ENCODE measurements at places on chromosomes 13 and 19.

- DNase-seq: no peak
Observed at GRCh38 chr13:54356849-54357248, 1328.2 kb downstream of the OLFM4 start.

DNA sequence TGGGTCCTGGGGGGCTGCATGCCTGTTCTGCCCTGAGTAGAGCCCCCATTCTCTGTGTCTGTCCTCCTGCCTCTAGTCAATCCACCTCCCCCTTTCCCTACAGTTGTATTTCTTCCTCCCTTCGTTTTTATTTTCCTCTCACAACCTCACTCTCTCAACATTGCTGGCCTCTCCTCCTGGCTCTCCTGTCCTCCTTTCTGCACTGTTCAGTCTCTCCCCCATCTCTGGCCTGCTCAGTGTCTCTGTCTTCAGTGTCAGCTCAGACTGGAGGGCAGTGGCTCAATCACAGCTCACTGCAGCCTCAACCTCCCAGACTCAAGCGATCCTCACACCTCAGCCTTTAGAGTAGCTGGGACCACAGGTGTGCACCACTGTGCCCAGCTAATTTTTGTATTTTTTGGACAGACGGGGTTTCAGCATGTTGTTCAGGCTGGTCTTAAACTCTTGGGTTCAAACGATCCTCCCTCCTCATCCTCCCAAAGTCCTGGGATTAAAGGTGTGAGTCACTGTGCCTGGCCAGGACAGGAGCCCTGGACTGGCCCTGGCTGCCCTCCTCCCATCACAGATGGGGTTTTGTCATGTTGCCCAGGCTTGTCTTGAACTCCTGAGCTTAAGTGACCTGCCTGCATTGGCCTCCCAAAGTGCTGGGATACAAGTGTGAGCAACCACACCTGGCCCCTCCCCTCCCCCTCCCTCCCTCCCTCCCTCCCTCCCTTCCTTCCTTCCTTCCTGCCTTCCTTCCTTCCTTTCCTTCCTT, 32.0 kb upstream of the IGFL1 start:
- DNase-seq: no peak

GRCh38 chr13:52760077-52760476, 20.5 kb upstream of the CNMD start:
- no peak for DNase-seq

DNA sequence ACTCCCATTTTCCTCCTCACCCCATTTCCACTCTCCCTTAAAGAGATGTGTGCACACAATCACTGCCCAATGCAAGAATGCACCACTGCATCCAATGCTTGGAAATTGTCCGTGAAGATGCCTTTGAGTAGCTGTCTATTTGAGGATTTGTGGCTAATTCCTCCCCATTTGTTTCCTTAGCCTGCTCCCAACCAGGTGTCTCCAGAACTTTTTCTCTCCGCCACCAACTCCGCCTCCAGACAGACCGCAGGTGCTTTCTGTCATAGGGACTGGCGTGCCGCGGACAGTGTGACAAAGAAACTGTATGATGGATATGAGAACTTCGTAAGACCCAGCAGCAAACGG, 461 bp upstream of the TM9SF2 start:
- no peak for DNase-seq

GRCh38 chr19:12623361-12624031, 12.8 kb downstream of the ZNF791 start:
- DNase-seq: no peak

- DNase-seq: no peak
Observed at GRCh38 chr13:86403181-86403580, 604.0 kb upstream of the SLITRK6 start.

GRCh38 chr19:5143471-5144411, 174.8 kb downstream of the KDM4B start:
- DNase-seq: no peak

GRCh38 chr19:19468424-19469050, 46.8 kb downstream of the TSSK6 start:
- no peak for DNase-seq

DNA sequence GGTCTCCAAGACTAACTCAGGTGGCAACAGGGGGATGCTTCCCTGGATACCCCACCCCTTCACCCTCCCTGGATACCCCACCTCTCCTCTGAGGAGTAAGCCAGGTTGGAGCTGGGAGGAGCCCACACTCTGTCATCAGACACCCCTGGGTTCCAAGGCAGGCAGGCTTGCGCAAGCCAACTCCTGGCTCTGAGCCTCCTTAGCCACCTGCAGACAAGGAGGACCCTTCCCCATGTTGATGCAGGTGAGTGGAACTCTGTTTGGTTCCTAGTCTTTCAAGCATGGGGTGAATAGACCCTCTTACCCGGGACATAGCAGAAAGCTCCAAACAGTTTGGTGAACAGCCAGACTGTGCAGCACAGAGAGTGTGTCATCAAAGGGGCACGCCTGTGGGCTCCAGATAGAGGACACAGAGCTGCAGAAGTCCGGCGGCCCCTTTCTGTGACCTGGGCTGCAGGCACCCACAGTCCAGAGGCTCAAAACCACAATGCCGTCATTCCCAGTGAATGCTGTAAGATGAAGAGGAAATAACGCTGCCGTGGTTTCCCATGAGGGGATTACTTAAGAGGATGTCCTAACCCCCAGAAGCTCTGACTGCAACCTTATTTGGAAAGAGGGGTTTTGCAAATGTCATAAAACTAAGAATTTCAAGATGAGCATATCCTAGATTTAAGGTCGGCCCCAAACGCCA, 12.1 kb upstream of the HAS1 start:
- DNase-seq: no peak

- no peak for DNase-seq
Observed at GRCh38 chr19:38975214-38975860, at the start of gene FBXO17. FBXO17 (minus strand) TSS chr19:38975742; CDS start chr19:38950319, 25,423 bp downstream.

DNA sequence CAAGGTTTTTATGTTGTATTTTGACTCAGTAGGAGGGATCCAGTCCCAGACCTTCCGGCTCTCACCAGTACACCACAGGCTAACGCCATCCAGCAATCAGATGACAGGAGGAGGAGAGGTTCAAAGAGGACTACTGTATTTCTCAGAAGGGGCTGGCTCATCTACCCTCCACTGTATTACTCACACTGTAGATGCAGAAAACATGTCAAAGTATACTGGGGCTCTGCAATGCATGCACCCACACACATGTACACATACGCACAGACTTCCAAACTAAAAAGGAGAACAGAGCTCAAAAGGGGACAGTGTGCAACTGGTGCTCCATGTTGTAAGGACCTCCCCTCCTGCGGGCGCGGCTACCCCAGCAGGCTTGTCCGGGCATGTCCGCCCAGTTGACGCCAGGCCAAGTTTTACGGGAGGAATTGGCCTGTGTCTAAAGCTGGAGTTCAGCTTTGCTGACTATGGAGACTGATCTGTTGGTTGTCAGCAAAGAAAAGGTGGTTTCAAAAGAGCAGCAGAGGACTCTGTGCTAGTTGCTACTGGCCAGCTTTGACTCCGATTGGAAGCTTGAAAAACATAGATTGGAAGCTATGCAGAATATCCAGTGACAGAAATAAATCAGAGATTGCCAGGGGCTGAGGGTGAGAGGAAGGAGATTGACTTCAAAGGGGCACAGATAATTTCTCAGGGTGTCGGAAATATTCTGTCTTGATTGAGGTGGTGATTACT, 314.2 kb downstream of the DLEU7 start:
- DNase-seq: no peak

DNA sequence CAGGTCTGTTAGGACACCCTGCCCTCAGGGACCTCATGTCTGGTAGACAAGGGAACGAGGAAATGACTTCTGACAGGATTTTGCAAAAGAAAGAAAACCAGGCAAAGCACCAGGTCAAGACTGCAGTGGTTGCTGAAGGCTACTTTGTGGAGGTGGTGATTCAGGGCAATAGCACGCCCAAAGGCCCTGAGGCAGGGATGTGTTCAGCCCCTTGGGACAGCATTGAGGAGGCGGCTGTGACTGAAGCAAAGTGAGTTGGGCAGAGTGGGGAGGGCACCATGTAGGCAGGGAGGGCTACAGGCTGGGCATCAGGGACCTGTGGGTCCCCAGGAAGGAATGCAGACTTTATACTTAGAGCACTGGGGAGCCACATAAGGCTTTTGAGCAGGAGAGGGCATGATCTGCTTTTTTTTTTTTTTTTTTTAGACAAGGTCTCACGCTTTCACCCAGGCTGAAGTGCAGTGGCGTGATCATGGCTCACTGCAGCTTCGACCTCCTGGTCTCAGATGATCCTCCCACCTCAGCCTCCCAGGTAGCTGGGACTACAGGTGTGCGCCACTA, 10.8 kb upstream of the HOMER3 start:
- no peak for DNase-seq
